ENCODE measurements at places on chromosomes 1 and 21.
A peak's percentile ranks its signal among the peaks of the same experiment; 100 is the strongest.

GRCh38 chr1:247105966-247106365, 1.8 kb upstream of the ZNF669 start:
- DNase-seq: no peak

GRCh38 chr1:201461645-201462441, 7.1 kb downstream of the PHLDA3 start:
- DNase-seq: no peak

GRCh38 chr1:172885971-172886370, 164.8 kb downstream of the TNFSF18 start:
- DNase-seq: no peak

GRCh38 chr1:23585321-23586022, 26.2 kb upstream of the ID3 start:
- DNase-seq: no peak

DNA sequence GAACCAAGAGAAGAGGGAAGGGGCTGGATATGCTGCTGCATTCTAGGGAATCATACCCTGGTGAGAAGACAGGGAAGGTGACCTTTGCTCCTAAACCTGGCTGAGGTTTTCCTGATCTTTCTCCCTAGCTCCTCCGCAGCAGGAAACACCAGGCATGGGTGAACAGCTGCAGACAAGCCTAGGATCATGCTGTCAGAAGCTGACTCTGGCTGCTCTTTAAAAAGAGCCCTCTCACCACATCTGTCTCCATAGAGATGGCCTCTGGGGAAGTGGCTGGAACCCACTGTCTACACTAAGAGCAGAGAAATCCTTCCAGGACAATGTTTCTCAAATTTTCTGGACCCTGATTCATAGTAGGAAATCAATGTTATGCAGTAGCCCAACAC, 57.6 kb downstream of the CD34 start:
- DNase-seq: no peak

GRCh38 chr1:184574588-184574987, 180.1 kb downstream of the EDEM3 start:
- DNase-seq: no peak

- no peak for DNase-seq
Measured at GRCh38 chr1:224617410-224618355, 1.6 kb downstream of the CNIH3 start.

DNA sequence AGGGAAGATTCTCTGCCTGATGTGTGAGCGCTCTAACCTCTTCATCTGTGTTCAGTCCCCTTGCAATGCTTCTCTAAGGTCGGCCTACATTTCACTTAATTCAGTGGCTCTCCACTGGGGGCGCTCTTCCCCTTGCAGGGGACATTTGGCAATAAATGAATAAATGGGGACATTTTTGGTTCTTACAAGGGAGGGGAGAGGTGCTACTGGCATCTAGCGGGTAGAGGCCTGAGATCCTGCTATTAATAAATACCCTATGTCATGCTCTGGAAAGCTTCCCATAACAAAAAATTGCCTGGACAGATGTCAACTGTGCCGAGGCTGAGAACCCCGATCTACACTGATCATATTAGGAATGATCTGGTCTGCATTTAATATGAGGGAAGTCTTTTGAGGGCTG, 25.9 kb upstream of the DNAJC11 start:
- peak; percentile 77 for DNase-seq

DNA sequence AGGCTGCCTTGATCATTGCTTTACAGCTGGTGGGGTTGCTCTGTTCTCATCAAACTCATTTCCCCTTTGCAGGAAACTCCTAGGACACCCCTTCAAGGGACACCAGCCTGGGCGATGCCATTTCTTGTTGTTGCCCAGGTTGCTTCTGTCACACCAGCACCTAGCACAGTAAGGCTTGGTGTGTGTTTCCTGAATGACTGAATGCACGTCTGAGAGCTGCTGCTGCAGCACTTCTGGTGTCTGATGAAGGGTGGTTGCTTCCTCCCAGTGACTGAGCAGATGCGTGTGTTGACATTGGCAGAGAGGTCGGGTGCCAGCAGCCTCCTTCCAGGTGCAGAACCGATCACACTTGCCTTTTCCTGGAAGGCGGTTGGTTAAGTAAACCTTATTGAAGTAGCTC, 477.4 kb downstream of the CAMTA1 start:
- no peak for DNase-seq

DNA sequence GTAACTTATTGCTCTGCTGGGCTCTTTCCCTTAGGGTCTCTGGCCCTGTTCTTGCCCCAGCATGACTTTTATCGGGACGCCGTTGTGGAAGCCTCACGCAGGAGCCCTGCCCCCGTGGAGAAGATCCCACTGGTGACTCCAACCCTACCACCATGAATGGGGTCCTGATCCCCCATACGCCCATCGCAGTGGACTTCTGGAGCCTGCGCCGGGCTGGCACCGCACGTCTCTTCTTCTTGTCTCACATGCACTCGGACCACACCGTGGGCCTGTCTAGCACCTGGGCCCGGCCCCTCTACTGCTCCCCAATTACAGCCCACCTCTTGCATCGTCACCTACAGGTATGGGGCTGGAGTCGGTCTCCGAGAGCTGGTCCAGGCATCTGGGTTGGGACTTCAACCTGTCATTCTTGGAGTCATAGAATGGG, 322 bp downstream of the DCLRE1B start:
- peak; percentile 50 for DNase-seq

- no peak for DNase-seq
Measured at GRCh38 chr21:31838586-31839355, 34.0 kb upstream of the HUNK start.

DNA sequence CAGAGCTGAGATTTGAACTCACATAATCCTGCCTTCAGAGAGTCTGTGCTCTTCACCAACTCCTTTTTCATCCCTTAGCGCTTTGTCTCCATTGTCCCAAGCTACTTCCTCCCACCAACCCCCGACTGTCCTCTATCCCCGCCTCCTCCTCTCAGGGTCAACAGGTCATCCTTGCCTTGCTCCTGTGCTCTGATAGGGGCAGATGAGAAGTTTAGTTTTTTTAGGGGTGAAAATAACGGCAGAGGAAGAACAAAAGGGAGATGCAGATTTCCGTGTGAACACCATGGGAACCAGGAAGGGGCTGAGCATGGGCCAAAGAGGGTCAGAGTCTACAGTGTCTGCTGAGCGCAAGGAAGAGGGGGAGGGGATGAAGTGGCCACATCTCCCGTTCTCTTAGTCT, 31.9 kb downstream of the GLUL start:
- DNase-seq: no peak

DNA sequence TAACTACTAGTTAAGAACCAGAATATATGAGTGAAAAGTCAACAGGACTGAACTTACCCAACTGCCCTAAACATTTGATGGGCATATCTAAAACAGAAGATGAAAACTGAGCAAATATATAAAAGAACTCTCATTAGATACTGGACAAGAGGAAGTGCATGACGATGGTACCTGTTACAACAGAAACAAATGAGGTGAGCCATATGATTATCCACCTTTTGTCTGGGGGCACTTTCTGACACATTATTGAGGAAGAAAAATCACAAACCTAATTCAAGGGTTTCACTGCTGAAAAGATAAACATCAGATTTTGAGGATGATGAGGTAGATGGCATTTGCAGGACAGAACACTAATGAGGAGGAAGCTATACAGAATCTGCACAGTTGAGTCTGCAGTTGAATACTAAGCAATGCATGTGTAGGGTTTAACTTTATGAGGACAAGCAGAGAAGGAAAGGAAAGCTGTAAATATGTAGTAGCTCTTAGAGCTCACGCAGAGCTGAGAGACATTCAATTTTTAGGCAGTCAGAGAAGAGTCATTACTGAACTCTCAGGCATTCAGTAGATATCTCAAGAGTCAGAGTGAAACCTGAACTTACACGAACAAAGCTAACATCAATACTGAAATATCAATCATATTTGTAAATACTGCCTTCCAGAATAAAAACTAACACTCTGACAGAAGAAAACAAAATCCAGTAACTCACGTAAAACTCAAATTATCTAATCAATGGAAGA, 262.1 kb downstream of the AKT3 start:
- peak; percentile 81 for DNase-seq

DNA sequence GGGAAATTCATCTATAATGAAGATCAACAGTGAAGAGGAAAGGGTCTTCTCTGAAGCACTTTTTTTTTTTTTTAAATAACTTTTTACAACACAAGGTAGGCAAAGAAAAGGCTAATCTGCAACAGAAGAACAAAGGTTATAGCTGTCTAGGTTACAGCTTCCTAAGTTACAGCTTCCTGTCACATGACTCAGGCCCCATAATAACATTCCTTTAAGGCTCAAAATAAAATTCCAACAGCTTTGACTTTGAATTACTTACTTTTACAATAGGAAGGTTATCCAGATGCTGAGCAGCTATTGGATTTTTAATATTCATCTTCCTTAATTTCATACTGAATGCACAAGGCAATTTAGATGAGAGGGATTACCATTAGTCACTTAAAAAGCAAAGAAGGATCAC, 40.4 kb upstream of the TMEM61 start:
- no peak for DNase-seq

DNA sequence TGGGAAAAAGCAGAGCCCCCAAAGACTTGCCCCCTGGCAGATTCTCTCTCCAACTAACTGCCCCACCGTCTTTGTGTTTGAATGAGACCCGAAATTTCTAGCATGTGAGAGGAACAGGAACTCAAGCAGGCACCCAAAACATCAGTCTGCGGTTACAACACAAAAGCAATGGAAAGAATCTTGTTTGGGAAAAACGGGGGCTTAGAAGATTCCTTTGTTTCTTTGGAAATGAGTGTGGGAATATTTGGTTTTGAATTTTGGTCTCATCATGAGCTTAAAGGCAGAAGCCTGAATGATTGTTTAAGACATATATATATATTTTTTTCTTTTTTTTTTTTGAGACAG, 188.9 kb upstream of the TMEM51 start:
- DNase-seq: no peak

DNA sequence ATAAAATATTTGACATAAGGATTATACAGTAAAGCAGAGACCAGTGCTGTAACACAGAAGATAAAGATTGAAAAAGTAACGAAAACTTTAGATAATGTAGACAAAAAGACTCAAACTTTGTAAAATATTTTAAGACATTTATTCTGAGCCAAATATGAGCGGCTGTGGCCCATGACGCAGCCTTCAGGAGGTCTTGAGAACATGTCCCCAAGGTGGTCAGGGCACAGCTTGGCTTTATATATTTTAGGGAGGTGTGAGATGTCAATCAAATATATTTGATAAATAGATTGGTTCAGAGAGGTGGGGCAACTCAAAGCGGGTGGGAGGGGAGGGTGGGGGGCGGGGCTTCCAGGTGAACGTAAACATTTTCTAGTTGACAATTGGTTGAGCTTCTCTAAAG, 81.2 kb downstream of the WDR4 start:
- no peak for DNase-seq

DNA sequence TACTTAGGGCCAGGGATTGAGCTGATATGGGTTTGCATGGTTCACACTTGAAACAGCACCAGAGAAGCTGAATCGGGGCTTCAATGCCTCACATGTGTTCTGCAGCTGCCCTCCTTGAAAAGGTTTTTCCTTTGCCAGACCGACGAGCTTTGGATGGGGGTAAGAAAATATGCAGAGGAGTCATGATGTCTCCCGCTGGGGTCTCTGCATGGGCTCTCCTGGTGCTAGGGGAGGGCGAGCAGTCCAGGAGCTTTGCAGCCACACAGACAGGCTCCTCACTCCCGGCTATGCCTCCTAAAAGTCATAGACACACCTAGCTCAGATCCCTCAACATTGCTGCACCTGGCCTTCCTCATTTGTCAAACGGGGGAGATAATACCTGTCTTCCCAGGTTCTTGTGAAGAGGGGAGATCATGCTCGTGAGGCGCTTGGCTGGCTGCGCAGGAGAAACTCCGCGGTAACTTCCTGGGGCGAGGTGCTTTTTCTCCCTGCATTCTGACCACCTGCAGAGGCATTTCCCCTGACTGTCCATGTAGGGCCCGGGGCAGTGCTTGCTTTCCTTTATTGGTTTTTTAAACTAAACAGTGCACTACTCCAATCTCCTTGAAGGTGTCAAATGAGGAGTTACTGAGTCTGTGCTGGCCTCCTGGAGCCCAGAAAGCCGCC, 112.4 kb downstream of the PLXNA2 start:
- DNase-seq: no peak

DNA sequence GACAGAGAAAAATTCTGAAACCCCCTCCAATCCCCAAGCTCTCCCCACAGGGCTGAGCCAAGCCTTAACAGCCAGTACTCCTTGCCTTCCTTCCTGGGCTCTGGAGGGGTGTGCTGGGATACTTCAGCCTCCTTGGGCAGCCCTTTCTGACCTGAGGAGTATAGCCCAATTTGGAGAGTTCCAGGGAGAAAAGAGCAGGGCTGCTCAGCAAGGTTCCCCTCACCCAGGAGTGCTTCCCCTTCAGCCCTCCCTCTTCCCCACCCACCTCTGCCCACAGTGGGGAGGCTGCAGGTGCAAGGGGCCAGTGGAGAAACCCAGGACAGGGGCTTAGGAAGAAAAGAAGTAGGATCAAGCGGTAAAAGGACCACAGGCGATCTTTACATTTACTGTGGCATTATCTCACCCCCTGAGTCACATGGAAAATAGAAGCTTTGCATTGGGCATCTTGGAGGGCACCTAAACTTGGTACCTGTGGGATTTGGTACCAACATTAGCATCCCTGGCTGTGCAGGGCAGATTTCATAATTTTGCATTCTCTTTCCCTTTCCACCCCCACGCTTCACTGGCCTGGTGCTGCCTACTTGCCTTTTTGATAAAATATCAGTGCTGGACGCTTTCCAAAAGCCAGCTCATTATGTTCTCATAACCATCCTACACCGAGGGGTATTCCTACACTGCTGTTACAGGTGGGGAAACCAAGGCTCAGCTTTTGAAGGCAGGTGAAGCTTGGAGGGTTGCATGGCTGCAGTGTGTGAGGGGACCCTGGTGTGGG, 2.8 kb upstream of the ADORA1 start:
- no peak for DNase-seq

- DNase-seq: no peak
Measured at GRCh38 chr1:9703681-9704080, 52.1 kb downstream of the PIK3CD start.

- DNase-seq: no peak
Measured at GRCh38 chr1:114902343-114902742, 47.7 kb downstream of the SYCP1 start.

GRCh38 chr1:159916242-159917051, 8.9 kb downstream of the TAGLN2 start:
- DNase-seq: no peak

- DNase-seq: no peak
Measured at GRCh38 chr1:230215031-230215430, 148.0 kb downstream of the GALNT2 start.

DNA sequence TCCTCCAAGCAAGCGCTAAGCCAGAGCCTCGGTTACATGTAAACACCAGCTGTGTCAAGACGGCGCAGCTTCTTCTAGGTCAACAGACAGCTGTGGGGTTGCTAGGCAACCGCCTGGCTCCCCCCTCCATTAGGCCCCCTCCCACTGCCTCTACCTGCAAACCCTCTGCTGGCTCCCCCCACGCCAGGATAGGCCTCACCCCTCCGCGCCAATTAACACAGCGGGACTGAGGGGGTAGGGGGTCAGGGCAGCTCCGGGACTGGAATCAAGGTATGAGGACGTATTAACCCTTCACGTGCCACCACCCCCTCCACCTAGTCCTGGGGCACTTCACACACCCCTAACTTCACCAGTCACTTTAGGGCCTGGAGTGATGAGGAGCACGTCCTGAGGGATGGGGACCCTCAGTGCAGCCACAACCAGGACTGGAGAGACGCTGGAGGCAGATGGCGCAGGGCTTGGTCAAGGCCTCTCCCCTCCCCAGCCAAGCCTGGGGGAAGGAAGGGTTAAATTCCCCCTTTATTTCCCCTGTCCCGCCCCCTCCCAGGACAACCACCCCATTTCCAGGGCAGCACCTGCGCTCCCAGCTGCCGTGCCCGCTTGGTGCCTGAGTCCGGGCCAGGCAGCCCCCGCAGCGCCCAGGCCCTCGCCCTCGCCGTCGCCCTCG, 37.4 kb upstream of the WASF2 start:
- no peak for DNase-seq

GRCh38 chr1:24786191-24786590, 40.9 kb downstream of the CLIC4 start:
- no peak for DNase-seq
